ENCODE measurements at places on chromosomes 5 and 9.

- DNase-seq: no peak
Observed at GRCh38 chr9:7289773-7290172, 509.8 kb downstream of the DMAC1 start.

- no peak for DNase-seq
Observed at GRCh38 chr9:127535396-127535795, 76.7 kb upstream of the STXBP1 start.

- no peak for DNase-seq
Observed at GRCh38 chr9:86940774-86941173, 6.5 kb downstream of the GAS1 start.

DNA sequence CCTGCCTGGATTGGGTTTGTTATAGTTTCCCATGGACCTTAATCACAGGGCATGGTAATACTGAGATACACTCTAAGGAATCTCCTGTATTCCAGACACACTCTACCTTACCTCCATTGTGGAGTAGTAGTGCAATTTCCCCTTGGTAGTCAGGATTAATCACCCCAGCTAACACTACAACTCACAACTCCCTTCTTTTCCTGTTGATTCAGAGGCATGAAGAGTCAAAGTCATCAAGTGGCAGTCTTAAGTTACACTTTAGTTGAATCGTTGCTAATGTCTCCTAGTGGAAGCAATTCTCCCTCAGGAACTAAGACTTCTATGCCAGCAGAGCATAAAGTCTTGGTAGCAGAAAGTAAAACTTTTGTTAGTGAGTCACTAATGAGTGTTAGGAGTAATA lies 122.7 kb upstream of the APC start:
- DNase-seq: no peak

GRCh38 chr5:36722900-36723299 lies 116.5 kb downstream of the SLC1A3 start:
- no peak for DNase-seq

Measured in D721Med (cell line).